Endodermal cell (in vitro differentiated cells): ENCODE measurements at places on chromosomes 2 and 18. TPM values are rescaled to one million over a fixed set of nuclear protein-coding genes. Genes with fewer than 3 reads are reported as not detected.
A peak's percentile ranks its signal among the peaks of the same experiment; 100 is the strongest.

The NEUROD1 gene
- not detected in 3 replicates for total RNA-seq

The ZNF396 gene
- total RNA-seq: 5.4 and 5.6 TPM in 2 replicates

The CRYGC gene
- total RNA-seq: not detected in 2 replicates

DNA sequence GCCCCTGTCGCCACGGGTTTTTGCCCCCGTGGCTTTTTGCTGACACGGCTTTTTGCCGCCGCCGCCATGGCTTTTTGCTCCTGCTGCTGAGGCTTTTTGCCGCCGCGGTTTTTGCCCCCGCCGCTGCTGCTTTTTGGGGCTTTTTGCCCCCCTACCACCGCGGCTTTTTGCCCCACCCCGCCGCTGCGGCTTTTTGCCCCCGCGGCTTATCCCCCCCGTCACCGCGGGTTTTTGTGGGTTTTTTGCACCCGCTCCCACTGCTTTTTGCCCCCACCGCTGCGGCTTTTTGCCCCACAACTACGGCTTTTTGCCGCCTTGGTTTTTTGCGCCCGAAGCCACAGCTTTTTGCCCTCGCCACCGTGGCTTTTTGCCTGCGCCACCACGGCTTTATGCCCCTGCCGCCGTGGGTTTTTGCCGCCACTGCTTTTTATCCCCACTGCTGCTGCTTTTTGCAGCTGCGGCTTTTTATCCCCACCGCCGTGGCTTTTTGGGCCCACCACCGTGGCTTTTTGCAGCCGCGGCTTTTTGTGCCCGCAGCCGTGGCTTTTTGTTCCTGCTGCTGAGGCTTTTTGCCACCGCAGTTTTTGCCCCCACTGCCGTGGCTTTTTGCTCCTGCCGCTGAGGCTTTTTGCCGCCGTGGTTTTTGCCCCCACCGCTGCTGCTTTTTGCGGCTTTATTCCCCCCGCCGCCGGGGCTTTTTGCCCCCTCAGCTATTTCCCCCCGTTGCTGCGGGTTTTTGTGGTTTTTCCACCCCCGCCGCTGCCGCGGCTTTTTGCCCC, 2798.0 kb upstream of the TEKT4 start:
- DNase-seq: peak; percentile 9
- H3K4me1 ChIP-seq: no peaks in the 10 kb centered on the region
- H3K4me3 ChIP-seq: no peak overlapping the region
- no peaks in the 10 kb centered on the region for H3K36me3 ChIP-seq
- no peaks in the 10 kb centered on the region for H3K27me3 ChIP-seq
- H3K27ac ChIP-seq: no peak overlapping the region

GRCh38 chr2:143950704-143951103, 569.2 kb downstream of the ZEB2 start:
- DNase-seq: no peak
- H3K36me3 ChIP-seq: no peaks in the 10 kb centered on the region
- H3K4me1 ChIP-seq: no peaks in the 10 kb centered on the region

DNA sequence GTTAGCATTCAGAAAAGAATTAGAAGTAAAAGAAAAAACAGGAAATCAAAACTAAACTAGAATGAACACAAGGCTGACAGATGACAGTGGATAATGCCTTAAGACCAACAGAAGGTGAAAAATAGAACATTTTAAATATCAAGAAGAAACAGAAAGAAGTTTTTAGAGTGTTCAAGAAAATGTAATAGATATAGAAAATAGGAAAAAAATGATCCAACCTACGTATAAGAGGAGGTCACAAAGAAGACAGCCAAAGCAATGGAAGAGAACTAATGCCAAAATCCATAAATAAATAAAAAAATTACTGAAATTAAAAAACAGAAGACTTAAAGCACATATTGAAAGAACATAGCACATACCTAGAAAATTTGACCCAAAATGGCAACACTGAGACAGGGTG, 42.5 kb upstream of the EN1 start:
- DNase-seq: no peak
- no peaks in the 10 kb centered on the region for H3K27me3 ChIP-seq
- H3K36me3 ChIP-seq: no peaks in the 10 kb centered on the region
- H3K4me1 ChIP-seq: no peaks in the 10 kb centered on the region

GRCh38 chr2:85914922-85915321, 26.1 kb upstream of the ST3GAL5 start:
- H3K4me3 ChIP-seq: no peak overlapping the region
- no peak overlapping the region for H3K27ac ChIP-seq
- DNase-seq: peak; percentile 18
- no peaks in the 10 kb centered on the region for H3K27me3 ChIP-seq
- H3K36me3 ChIP-seq: no peaks in the 10 kb centered on the region

GRCh38 chr2:174771631-174772471, 7.6 kb upstream of the CHRNA1 start:
- DNase-seq: peak; percentile 95
- no peaks in the 10 kb centered on the region for H3K27me3 ChIP-seq
- no peaks in the 10 kb centered on the region for H3K36me3 ChIP-seq
- H3K27ac ChIP-seq: peak overlapping the region; percentile 79

GRCh38 chr2:64337314-64337713, 116.6 kb upstream of the LGALSL start:
- no peak for DNase-seq
- H3K4me3 ChIP-seq: peak overlapping the region; percentile 60
- no peaks in the 10 kb centered on the region for H3K4me1 ChIP-seq
- H3K27me3 ChIP-seq: no peaks in the 10 kb centered on the region
- H3K27ac ChIP-seq: no peak overlapping the region

DNA sequence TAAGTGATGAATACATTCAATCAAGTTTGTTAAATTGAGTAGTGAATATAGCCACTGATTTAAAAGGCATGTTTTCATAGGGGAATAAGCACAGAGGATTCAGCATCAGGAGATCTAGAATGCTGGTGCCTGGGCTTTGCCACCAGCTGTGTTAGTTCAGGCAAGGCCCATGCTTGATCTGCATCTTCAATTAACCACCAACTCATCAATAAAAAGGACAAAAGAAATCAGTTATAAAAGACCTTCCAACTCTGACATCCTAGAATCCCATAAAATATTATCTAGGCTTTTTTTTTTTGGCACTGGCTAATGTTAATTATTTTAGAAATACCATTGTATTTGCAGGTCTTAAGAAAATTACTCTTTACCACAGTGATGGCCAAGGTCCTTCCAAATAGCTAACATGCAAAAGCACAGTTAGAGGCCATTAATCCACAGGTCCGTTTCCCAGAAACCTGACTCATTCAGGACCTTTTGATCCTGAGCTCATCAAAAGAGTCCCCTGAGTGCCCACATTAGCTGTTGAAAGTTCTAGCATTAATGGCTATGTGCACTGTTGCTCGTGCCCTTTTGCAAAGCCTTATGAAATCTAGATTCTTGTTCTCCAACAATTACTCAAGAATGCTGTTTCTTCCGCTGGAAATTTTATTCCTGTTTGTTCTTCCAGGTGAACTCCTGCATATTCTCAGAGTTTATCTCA, 170.0 kb downstream of the CYRIA start:
- no peaks in the 10 kb centered on the region for H3K27me3 ChIP-seq
- H3K36me3 ChIP-seq: no peaks in the 10 kb centered on the region
- H3K4me3 ChIP-seq: no peak overlapping the region
- DNase-seq: no peak
- no peak overlapping the region for H3K27ac ChIP-seq
